Smooth muscle cell of the brain vasculature (primary cell): ENCODE measurements at places on chromosomes 2 and 18.

DNA sequence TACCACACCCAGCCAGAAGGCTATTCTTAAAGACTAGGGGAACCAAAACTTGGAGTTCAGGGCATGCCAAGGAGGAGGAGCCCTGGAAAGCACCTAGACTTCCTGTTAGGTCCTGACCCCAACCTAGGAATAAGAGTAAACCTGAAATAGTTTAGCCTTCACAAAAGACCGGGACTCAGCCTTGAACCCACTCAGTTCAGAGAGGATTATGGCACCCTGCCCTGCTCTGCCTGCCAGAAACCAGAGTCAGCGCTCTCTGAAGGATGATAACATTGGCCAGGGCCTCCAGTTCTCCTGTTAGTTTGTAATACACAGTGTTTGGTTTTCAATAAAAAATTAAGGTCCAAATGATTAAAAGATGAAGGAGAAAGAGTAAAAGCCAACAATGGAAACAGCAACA lies 96.4 kb downstream of the LDLRAD4 start:
- no peak for DNase-seq

- no peak for DNase-seq
Measured at GRCh38 chr2:233288663-233289062, 19.0 kb upstream of the SAG start.

DNA sequence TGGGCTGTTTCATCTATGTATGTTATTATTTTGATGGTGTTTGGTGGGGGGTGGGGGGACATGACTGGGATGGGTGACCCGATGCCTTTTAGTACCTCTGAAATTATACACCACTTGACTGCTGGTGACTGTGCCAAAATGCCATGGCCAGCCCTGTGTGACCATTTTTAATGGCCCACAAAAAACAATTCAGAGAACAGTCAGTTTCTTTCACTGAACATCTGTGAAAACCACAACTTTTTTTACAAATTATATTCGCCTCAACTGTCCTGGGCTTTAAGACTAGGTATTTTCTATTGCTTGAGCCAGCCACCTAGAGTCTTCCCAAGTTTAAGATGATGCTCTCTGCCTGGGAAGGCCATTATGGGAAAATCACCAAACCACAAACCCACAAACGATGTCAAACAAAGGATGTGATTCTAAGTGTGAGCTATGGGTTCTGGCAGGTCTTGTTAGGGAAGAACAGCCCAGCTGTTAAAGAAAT lies 33.9 kb downstream of the FN1 start:
- no peak for DNase-seq

DNA sequence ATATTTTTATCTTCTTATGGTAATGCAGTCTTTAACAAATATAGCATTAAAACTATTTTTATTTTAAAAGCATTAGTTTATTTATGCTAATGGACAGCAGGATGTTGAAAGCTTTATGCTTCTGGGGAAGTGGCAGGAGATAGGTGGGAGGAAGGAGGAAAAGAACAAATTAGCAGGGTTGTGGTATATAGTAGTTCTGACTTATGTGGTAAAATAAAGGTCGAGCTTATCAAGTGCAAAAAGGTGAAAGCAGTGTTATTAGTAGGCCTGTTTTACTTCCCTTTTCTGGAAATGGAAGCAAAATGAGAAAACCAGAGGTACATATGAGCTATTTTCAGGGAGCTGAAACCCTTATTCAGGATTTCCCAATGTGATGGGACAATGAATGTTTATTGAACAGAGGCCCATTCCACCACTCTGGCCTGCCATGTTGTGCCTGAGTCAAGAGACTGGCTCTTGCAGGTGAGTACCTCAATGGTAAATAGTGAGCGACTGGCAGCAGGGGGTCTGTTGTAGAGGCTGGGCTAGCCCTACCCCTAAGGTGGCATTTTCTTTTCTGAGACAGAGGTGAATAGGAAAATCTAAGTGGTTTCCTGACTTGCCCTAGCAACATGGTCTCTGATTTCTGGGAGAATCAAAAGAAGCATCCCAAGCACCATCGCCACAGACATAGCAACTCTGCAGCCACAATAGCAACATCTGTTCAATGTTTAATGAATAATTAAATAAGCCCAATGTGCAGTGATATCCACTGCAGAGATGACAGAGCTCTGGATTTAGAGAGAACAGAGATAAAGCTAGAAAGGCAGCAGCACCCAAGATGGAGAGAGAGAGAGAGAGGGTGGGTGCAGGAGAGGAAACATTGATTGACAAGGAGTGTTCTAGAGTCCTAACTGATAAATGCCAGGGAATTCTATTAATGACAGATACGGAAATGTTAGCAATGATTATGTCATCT lies 119.7 kb downstream of the UPP2 start:
- DNase-seq, result no peak

GRCh38 chr2:8234253-8234652 lies 447.6 kb upstream of the ID2 start:
- no peak for DNase-seq

GRCh38 chr2:232235716-232236115 lies 142.8 kb upstream of the ALPP start:
- peak; percentile 64 for DNase-seq

DNA sequence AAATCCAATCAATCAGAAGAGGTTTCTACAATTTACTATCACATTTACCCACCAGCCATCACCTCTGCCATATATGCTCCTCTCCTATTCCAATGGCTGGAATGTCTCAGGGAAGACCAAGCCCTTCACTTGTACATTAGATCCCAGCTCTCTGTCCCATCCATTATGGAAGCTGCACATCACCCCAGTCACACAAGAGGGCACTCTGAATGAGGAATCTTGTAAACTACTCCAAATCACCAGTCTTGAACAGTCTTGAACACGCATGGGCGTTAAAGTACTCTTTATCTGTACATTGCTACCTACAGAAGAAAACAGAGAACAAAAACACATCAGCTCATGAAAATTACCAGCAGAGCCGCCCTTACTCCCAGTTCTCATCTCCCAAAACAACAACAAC lies 38.7 kb downstream of the ZC3H8 start:
- no peak for DNase-seq

DNA sequence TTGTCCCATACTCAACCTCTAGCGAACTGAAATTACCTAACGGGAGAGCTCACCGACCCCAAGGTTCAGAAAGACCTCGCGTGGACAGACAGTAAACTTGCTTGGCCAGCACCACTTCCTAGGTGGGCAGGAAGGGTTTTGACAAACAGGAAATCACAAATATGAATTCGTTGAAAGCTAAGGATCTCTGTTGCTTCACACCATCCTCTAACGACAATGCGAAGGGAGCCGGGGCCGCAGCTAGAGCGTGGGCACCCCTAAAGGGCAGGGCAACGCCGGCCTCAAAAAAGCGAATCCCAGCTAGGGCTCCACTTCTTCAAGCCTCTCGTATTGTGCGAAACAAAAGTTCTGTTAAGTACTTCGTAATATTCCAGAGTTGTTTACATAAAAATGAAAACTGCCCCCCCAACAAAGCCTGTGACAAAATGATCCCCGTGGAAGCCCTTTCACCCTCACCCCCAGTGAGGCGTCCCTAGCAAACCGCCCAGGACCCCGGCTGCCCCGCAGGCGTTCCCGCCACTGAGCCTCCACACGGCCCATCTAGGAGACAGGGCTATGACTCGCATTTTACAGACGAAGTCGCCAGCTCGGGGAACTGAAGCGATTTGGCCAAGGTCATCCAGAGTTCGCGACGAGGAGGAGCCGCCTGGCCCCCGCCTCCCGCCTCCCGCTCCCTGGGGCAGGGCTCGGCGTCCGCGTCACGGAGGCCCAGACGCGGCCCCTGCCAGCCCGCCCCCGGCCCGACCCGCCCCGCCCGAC lies 548 bp downstream of the KANSL3 start:
- peak; percentile 50 for DNase-seq

DNA sequence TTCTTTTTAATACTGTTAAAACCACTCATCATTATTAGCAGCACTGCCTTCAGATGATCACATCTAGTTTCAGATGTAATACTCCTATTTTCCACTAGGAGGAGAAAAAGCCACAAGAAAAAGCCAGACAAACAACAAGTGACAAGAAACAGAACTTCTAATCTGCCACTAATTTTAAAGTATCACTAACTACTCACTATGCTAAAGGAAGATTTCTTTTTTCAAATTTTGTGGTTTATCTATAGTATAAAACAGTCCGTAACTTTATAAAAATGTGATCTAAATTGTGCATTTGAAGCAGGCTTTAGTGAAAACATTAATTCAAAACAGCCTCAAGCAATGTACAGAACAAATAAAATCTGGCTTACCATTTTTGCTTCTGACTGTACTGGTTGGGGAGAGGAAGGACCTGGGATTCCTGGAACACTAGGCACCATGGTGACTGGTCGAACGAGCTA lies 56.8 kb downstream of the ATF2 start:
- DNase-seq, result peak; percentile 31

- no peak for DNase-seq
Measured at GRCh38 chr2:149513461-149513860, 74.1 kb downstream of the MMADHC start.

DNA sequence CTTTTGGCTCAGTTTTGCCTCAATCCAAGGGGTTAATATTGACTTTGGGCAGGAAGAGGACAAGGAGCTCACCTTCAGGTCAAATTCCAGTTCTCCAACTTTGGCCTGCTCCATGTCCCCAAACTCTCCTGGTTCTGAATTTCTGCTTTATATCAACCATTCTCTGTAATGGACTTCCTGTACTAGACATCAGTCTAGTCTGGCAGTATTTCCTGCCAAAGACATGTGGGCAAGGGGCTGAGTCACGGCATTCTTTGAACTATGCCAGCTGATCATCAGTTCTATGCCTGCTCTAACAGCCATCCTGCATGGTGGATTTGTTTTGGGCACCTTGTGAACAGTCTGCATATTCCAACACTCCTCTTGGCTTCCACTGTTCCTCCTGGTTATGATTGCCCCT lies 199.4 kb downstream of the ZEB2 start:
- no peak for DNase-seq

GRCh38 chr2:15557887-15558311 lies 3.2 kb downstream of the NBAS start:
- no peak for DNase-seq

DNA sequence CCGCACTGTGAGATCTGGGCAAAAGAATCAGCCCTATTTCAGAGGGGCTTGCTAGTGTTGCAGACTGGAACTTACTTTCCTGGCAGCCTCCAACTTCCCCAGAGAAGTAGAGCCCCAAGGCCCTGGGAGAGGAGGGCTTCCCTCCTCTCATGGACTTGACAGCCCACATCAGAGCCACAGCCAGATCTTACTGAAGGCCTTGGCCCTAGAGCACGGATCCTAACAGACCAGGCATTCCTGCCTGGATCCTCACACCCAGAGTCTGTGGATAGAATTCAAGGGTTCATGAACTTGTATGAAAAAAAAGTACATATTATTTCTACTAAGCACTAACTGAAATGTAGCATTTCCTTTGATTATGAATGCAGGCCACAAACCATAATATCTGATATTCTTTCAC lies 8.3 kb downstream of the WIPF1 start:
- no peak for DNase-seq

- DNase-seq, result no peak
Measured at GRCh38 chr2:135893374-135893794, 17.1 kb upstream of the MCM6 start.

DNA sequence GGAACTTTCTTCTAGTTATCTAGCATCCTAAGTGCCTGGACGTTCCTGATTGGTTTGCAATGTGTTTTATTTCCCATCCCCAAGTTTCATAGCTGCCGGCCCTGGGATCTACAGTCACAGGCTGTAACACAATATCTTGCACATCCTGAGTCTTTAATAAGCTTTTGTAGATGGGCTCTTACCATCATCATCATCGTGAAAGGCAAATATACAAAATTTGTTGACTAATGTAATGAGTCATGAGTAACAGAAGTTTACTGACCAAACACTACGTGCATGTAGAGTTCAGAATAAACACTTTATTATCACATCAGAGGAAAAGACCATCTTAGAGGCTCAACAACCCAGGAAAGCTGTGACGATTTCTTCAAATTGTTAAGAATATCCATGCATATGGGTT lies 8.1 kb upstream of the TYMS start:
- DNase-seq, result no peak

DNA sequence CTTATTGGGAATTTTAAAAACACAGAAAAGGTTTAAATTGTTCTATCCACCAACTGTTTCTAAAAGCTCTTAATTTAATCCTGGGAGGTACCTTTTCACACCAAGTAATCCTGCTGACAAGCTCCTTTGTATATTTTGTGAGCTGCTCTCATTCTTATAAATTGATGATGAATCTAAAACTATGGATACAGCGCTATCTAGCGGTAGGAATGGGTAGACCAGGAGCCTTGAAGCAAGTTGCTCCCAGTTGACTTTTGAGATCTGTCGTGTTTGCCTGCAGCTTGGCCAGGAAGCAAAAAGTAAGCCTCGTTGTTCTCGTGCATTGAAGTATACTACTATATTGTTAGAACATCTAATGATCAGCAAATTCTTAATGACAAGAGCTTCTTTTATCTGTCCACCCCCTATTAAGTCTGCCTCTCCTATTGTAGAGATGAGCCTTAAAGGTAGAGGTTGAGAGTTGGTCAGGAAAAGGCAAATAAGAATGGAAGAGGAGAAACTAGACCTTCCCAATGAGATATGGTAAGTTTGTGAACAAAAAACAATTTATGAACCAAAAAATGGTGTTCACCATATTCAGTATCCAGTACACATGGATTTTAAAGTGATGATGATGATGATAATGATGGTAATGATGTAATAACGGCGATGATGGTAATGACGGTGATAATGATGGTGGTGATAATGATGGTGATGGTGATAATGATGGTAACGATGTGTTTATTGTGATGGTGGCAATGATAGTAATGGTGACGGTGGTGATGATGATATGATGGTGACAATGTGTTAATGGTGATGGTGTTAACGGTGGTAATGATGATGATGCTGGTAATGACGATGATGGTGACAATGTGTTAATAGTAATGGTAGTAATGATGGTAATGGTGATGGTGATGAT lies 212.1 kb upstream of the NCKAP5 start:
- peak; percentile 62 for DNase-seq

DNA sequence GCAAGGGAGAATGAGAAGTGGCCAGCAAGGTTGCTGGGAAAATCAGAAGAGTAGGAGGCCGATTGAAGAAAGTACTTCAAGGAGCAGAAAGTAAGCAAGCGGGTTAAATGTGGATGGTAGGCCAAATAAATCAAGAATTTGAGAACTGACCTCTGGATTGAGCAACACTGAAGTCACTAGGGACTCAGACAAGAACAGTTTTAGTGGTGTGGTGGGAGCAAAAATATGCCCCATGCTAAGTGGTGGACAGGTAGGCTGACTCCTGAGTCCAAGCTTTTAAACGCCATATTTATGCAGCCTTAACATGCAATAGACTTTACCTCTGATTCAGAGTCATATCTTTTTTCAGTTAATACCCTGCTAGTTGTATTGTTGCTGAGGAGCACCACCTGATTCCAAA lies 4.5 kb downstream of the TRABD2A start:
- no peak for DNase-seq

DNA sequence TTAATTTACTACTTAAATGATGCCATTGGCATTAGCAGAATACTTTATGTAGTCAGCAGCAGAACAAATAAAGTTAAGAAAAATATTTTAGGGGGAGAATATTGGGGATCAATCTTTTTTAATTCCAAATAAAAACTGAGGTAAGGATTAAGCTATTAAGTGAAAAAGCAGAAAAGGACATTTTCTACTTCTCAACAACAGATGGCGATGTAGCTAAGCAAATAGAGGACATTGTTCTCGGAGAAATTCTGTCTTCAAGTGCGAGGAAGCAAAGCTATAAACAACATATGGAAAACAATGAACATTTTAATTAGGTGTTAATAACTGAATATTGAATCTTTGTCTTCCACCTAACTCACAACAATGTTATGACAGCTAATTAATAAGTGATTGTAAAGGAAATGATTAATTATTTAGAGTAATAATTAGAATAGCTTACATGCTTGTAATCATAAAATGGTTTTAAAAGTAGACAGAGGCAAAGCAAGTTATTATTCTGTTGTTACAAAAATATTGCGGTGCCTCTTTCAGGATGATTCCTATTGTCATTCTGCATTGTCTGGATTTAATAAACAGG lies 32.9 kb upstream of the CCDC93 start:
- DNase-seq, result no peak
